ENCODE measurements at places on chromosomes 6 and 20.

DNA sequence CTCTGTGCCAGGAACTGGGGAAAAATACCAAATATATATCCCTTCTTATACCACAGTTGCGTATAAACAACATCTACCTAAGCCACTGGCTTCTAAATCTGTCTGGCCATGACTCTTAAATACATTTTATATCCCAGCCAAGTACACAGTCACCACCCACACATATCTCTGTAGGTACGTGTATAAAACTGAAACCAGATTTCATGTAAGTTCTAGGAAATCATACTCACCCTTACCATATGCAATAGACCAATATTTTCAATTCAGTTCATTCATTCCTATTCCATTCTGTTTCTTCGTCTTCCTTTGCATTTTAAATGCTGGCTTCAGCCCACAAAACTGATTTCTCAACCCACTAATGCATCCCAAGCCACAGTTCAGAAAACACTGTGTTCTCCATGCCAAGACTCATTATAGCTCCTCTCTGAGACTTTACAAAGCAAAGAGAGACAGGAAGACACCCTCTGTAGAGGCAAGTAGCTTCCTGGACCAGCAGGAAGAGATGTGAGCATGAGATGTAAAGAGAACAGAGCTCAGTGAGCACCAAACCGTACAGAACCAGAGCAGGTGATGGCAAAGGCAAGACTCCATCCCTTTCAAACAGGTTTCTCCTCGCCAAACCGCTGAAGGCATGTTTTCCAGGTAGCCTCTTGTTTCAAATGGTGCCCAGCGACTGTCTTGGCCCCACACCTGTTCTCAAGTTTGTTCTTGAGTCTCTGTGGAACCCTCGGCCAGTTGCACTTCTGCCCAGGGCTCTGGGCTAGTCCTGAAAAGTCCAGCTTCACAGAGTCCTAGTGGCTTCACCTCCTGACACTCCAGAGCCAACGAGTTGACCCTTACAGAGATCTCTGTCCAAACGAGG is 18.7 kb downstream of the FAM50B start:
- no peak for DNase-seq

- no peak for DNase-seq
Measured at GRCh38 chr20:62508641-62509051, 32.9 kb upstream of the GATA5 start.

- peak; percentile 66 for DNase-seq
Measured at GRCh38 chr6:150068720-150069648, at the start of gene ULBP3. ULBP3 (minus strand) TSS chr6:150069121; CDS start chr6:150069066, 55 bp downstream.

GRCh38 chr20:53270792-53271375 is 298.7 kb downstream of the TSHZ2 start:
- no peak for DNase-seq

DNA sequence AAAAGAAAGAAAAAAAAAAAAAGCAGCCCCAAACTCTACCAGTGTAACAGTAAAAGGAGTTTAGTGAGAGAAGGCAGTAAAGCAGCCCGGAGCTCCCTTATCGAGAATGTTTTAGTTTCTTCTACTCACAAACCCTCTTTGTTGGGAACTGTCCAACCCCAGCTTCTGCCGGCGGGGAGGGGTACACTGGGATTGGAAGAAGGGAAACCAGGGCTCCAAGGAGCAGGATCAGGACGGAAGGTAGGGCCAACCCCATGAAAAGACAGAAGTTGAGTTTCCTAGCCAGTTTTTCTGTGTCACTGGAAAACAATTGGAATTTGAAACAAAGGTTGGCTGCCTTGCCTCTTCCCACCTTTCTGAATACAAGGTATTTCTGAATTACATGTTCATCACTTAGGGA is 66.0 kb downstream of the KIZ start:
- DNase-seq: no peak

DNA sequence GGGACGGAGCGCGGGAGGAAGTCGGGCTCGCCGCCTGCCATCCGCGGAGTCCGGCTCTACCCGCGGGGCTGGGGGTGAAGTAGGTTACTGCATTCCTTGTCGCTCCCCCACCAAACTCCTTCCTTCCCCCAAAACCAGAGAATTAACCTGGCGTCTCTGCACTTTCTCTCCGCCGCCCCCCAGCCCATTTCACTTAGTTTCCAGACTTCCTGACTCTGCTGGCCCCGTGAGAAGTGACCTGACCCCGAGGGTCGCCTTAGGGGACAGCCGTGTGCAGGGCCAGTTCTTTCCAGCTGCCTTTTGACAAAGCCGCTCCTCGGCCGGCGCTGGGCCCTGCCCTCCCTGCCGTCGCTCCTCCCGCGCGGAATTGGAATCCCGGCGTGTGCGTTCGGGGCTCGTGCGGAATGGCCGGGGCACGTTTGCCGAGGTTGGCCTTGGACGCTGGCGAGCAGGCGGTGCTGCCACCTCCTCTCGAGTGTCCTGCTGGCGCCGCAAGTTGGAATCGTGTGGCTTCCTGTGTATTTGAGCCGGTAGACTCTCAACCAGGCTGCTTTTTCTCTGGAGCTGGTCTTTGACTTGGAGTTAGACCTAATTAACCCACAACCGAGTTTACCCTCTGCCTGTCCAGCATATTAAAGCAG is 650 bp downstream of the DCBLD1 start:
- peak; percentile 17 for DNase-seq

GRCh38 chr20:42366626-42367025 is 748.4 kb upstream of the CHD6 start:
- no peak for DNase-seq

DNA sequence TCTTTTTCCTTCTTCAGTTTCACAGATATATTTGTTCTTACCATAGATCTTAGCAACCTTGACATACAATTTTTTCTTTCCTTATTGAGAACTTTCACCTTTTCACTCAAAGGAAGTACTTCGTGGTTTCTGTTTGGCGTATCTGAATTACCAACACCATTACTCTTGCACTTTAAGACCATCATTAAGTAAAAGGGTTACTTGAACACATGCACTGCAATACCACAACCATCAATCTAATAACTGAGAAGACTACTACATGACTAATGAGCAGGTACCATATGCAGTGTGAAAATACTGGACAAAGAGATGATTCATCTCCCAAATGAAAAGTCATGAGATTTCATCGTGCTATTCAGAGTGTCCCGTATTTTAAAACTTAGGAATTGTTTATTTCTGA is 21.7 kb upstream of the SENP6 start:
- DNase-seq: no peak

GRCh38 chr20:6115221-6115895 is 7.5 kb downstream of the FERMT1 start:
- DNase-seq: no peak

GRCh38 chr6:86712039-86712438 is 225.3 kb upstream of the HTR1E start:
- DNase-seq: no peak

GRCh38 chr20:33719277-33719988 is 677 bp downstream of the PXMP4 start:
- DNase-seq: no peak

DNA sequence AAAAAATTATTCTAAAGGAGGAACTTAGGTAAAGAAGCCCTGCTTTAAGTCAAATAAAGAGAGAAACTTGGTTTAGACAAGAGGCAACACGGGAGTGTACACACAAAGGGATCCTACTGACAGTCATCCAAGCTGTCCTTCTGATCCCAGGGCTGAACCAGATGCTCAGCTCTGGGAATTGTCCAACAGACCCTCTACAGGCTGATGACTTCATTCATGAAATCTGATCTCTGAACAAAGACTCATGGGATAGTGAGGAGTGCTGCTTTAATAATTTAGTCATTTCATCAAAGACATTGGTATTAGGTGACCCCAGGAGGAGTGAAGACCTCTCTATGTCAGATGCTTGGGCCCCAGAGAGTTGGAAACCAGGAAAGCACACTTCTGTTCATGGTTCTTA is 65.6 kb upstream of the ARMH2 start:
- no peak for DNase-seq

- DNase-seq: no peak
Measured at GRCh38 chr6:36319436-36319762, 17.3 kb downstream of the BNIP5 start.

DNA sequence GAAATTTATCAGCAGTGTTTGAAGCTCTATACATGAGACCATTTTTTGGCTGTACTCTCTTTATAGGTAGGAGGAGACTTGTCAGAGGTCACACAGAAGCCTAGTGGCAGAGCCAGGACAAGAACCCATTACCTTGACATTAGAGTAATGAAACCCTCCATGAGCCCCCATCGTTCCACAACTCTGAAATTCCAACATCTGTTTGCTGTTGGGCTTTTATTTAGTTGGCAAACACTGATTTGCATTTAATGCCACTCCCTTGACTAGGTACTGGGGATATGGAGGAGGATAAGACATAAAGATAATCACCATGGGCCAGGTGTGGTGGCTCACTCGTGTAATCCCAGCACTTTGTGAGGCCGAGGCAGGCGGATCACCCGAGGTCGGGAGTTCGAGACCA is 1.6 kb downstream of the GSS start:
- DNase-seq: no peak

GRCh38 chr6:684831-685636 is 7.9 kb downstream of the EXOC2 start:
- no peak for DNase-seq

DNA sequence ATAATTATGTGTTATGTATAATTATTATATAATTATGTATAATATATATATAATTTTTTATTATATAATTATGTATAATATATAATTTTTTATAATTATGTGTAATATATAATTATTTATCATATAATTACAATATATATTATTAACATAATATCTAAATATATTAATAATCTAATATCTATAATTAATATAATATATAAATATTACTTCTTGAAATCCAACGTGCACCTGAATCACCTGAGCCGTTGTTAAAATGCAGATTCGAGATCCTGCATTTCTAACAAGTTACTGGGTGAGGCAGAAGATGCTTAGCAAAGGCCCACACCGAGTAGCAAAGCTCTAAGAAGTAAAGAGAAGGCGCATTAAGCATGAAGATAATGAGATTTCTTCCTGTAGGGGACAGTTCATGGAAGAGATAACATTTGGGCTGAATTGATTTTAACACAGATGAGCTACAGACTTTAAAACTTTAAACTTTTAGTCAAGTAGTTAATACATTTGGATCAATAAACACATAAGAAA is 406.4 kb upstream of the PLCB4 start:
- DNase-seq: no peak

- DNase-seq: no peak
Measured at GRCh38 chr6:142787422-142787821, 157.6 kb downstream of the HIVEP2 start.

DNA sequence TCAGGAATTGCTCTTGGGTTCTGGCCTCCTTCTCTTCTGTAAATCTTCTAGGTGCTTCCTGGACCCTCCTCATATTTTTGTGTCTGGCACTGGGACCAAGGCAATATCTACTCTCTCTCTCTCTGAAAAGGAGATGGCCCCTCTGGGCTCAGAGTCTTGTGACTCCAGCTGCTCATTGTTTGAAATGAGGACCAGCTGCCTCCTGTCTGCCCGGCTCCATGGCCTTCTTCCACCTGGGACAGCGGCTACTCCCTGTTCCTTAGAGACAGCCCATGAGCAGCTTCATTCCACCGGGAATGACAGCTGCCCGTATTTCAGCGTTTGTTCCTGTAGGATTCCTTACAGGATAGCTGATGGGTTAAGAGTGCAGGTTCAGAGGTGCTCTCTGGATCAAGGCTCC is 2.9 kb downstream of the TGM3 start:
- no peak for DNase-seq

DNA sequence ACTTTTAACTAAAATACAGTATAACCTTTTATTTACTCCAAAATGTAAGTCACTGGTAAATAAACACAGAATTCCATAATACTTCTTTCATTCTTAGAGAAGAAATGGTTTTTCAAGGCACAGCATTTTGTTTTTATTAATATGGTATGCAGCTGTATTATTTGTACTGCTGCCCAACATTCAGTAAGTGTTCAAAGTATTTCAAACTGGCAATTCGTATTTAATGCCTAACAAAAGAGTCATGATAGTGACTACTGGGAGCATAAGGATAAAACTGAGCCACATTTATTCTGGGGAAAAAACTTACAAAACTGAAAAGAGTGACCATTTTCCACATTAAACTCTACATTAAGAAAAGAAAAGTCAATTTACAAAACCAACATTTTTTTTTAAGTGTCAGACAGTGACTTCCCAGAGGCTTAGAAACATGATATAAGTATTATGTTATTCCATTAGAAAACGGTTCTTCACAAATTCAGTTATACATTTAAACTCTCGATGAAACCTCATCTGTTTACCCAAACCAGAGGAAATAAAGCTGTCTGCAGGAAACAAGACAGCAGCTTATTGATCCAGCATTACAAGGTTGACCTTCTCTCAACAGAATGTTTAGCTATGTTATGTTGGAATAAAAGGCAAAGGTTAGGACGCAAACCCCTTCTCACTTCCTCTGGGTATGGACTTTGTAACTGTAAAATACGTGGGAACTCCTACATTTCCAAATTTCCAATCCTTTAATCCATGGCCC is 24.3 kb downstream of the EPB41L2 start:
- no peak for DNase-seq

DNA sequence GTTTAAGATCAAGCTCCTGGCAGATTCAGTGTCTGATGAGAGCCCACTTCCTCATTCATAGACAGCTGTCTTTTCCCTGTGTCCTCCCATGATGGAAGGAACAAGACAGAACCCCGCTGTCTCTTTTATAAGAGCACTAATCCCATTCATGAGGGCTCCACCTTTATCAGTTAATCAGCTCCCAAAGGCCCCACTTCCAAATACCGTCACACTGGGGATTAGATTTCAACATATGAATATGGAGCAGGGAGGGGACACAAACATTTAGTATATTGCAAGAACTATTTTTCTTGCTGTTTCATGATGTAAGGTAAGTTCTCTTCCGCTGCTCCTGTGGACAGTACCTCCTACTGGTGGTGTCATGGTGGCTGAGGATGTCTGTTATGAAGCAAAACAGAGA is 158.3 kb upstream of the IRAK1BP1 start:
- no peak for DNase-seq

DNA sequence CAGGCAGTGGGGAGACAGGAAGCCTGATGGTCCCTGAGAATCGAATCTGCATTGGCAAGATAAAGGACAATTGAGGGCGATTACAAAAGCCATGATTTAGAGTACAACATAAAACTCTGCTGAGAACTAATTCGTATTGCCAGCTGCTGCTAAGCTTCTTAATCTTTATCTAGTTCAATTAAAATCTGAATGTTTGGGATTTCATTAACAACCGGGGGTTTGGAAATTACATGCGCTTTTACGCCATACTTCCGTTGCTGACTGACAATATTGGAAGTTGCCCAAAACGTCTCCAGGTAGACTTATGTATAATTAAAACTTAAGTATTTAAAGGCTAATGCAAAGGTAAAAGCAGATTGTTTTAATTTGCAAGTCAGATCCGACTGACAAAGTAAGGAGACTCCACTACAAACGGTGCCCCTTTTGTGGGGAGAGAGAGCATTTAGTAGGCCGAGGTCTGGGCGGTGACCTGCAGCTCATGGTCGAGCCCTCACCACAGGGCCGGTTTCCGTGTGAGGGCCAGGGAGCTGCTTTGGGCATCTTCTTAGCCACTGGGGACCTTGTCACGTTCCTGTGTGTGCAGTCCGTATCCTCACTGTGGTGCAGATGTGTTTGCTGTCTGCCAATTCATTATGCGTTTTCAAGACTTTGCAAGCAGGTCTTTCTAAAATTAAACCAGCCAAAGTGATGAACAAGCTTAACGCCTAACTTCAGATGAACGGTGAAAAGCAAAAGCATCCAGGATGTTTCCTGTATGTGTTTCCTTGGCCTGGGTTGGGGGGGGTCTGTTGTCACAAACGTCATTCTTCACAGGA is 49.9 kb downstream of the CDH4 start:
- no peak for DNase-seq

Measured in anterior cingulate cortex (tissue), 58 donors.